Cortex of kidney (tissue), 1 donor: ENCODE measurements at places on chromosomes 11 and 22.

DNA sequence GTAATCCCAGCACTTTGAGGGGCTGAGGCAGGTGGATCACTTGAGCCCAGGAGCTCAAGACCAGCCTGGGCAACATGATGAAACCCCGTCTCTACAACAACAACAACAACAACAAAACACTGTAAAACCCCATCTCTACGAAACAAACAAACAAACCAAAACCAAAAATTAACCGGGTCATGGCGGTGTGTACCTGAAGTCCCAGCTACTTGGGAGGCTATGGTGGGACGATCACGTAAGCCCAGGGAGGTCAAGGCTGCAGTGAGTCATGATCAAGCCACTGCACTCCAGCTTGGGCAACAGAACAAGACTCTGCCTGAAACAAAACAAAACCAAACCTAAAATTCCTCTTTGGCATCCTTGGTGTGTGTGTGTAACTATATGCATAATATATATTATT, 7.0 kb upstream of the POLA2 start:
- DNase-seq = no peak

- DNase-seq = no peak
These were observed 24.7 kb upstream of the SLN start for GRCh38 chr11:107736546-107736945.

DNA sequence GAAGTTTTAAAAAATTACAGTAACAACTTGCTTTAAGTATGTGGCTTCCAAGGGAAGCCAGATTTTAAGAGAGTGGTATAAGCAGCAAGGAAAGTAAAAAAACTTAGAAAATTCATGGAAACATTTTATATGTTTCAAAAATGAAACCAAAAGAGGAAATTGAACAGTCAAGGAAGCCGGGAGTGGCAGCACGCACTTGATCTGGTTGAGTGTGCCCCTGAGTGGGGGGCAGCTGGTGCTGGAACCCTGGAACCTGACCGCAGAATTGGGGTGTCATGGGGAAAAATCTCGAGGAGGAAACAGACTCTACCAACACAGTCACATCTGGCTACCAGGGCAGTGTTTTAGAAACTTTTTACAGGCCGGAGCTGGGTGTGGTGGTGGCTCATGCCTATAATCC, 14.0 kb downstream of the MICALL1 start:
- DNase-seq = no peak

DNA sequence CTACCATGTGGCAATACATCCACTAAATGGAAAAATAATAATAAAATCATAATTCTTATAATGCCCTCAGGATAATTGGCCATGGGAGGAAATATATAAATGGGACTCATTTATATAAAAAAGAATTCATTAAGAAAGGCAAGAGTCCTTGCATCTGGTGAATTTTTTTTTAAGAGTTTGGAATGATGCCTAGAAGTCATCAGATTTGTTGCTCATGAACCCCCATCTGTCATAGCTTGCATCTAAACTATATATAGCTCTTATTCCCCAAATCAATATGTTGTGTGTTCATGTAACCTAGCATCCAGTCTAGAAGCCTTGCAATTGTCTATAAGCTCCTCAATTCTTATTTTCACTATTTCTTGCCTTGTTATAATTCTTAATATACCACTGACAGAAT, 75.9 kb downstream of the CADM1 start:
- no peak for DNase-seq
